Amygdala (tissue), 56 donors: ENCODE measurements at places on chromosomes 5 and 9.

- DNase-seq: no peak
Measured at GRCh38 chr9:136901516-136902258, 15.4 kb downstream of the TRAF2 start.

GRCh38 chr9:94865582-94866452 lies 139.3 kb downstream of the AOPEP start:
- DNase-seq: peak; percentile 3

GRCh38 chr9:92790542-92791527 lies 26.2 kb upstream of the BICD2 start:
- peak; percentile 56 for DNase-seq

GRCh38 chr5:170126626-170127025 lies 20.9 kb downstream of the FOXI1 start:
- DNase-seq: no peak

- DNase-seq: no peak
Measured at GRCh38 chr9:94581728-94582127, 11.9 kb downstream of the FBP2 start.

GRCh38 chr5:142736247-142736632 lies 33.9 kb upstream of the ARHGAP26 start:
- no peak for DNase-seq

DNA sequence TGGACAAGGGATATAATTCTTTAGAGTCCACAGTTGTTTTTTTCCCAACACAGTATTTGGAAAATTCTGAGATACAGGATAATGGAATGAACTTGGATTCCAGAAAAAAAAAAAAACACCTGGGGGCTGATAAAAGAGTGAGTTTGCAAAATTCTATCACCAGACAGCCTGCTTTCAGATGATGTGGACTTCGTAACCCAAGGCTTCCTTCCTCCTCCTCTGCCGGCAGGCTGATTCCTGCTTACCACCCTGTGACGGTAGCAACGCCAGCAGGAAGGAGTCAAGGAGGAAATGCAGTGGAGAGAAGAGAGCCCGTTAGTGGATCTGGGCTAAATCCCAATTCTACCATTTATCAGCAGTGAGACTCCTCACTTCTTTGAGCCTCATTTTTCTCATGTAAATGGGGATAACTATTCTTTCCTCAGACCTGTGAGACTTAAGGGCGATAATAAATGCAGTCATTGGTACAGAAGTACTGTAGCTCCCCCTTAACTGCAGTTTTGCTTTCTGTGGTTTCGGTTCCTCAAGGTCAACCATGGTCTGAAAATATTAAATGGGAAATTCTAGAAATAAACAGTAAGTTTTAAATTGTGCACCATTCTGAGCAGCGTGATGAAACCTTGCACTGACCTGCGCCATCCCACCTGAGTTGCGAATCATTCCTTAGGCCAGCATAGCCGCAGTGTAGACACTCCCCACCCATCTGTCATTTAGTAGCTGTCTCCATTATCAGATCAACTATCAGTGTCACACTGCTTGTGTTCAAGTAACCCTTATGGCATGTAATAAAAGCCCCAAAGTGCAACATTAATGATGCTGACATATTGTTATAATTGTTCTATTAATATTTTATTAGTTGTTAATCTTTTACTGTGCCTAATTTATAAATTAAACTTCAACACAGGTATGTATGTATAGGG lies 71.4 kb downstream of the DCP2 start:
- no peak for DNase-seq

GRCh38 chr9:133507246-133507965 lies 17.4 kb downstream of the MYMK start:
- DNase-seq: no peak

GRCh38 chr5:65103756-65104440 lies 335.2 kb downstream of the CWC27 start:
- no peak for DNase-seq

- no peak for DNase-seq
Measured at GRCh38 chr5:176541338-176542134, 4.3 kb upstream of the RNF44 start.

DNA sequence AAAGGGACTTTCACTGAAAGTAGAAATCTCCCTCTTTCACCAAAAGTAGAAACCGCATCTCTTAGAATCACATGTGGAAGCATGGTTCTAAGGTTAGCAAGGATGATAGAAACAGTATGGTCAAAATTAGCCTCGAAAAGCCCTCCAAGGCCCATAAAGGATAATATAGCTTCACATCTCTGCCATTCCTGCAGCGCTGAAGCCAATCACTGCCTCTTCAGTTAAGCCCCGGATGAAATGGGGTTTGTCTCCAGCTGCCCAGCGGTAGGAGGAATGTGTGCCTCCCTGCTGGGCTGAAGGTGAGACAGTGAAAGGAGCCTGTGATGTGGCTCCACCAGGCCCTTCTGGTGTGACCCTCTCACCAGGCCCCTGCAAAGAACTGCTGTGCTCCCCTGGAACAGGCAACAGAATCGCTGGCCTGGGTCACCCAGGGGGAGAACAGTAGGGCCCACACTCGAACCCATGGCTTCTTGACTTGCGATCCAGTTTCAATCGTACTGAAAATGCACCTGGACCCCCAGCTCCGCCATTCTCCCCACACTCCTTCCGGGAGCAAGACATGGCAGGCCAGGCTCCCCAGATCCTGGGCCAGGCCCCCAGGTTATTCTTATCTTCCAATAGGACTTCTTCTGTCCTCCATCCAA lies 47.2 kb downstream of the CAMK2A start:
- DNase-seq: no peak

GRCh38 chr9:117882171-117882570 lies 178.0 kb downstream of the TLR4 start:
- no peak for DNase-seq

DNA sequence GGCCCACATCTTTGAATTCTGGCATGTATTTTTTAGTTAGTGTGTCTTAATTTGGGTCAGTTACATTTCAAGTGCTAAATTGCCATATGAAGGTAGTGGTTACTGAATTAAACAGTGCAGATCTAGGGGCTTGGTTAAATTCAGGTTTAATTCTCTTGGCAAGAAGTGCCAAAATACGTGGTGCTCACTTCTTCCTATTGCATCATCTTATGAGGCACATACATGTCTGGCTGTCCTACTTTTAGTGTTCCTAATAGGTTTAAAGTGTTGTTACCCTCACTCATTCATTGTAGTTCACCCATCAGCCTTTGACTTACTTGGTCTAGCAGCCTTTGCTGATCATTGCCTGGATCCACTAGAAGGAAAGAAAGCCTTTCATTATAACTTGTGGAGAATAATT lies 59.5 kb downstream of the RPS6 start:
- DNase-seq: no peak

GRCh38 chr5:56647099-56647850 lies 168.1 kb upstream of the MAP3K1 start:
- no peak for DNase-seq

- DNase-seq: no peak
Measured at GRCh38 chr9:15485836-15486666, 24.7 kb downstream of the PSIP1 start.

DNA sequence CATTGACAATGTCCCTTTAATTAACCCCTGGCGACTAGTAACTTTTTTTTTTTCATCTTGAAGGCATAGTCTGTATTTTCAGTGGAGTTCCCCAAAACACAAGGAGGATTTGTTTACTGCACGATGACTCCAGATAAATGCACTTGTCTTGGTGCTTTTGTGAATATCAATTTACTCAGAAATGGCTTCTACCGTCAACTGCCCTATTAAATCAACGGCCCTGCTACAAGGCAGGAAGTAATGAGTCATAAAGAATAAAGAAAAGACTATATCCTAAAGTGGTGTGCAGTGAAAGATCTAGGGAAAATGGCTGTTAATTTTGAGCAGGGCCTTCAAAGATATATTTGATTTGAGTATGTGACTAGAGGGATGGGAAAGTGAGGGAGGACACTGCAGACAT lies 388.3 kb upstream of the CHD1 start:
- no peak for DNase-seq

- DNase-seq: no peak
Measured at GRCh38 chr5:98163796-98164493, 609.5 kb upstream of the RGMB start.

GRCh38 chr5:171840711-171841522 lies 55.3 kb downstream of the SMIM23 start:
- DNase-seq: no peak
